ENCODE measurements at places on chromosomes 11 and 22. TPM values are rescaled to one million over a fixed set of nuclear protein-coding genes. Genes with fewer than 3 reads are reported as not detected.

The LRRC10B gene
- 29.3 TPM for total RNA-seq

DNA sequence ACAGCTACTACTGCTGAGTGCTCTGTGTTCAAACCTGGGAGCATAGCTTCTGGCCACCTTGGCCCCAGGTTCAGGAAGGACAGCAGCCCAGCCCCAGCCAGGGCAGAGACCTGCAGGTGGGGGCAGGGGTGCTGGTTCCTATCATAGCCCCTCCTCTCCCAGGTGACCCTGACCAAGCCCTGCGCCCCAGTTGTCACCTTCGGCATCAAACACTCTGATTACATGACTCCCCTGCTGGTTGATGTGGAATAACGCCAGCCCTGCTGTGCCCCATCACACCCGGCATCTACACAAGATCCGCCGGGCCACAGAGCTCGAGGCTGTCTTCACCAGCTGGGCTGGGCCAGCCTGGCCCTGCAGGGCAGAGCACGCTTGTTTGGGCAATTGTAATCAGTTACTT is 6.9 kb downstream of the SCGB1C1 start:
- DNase-seq: no peak
- H3K27me3 ChIP-seq: no peaks in the 10 kb centered on the region
- H3K4me1 ChIP-seq: no peaks in the 10 kb centered on the region

DNA sequence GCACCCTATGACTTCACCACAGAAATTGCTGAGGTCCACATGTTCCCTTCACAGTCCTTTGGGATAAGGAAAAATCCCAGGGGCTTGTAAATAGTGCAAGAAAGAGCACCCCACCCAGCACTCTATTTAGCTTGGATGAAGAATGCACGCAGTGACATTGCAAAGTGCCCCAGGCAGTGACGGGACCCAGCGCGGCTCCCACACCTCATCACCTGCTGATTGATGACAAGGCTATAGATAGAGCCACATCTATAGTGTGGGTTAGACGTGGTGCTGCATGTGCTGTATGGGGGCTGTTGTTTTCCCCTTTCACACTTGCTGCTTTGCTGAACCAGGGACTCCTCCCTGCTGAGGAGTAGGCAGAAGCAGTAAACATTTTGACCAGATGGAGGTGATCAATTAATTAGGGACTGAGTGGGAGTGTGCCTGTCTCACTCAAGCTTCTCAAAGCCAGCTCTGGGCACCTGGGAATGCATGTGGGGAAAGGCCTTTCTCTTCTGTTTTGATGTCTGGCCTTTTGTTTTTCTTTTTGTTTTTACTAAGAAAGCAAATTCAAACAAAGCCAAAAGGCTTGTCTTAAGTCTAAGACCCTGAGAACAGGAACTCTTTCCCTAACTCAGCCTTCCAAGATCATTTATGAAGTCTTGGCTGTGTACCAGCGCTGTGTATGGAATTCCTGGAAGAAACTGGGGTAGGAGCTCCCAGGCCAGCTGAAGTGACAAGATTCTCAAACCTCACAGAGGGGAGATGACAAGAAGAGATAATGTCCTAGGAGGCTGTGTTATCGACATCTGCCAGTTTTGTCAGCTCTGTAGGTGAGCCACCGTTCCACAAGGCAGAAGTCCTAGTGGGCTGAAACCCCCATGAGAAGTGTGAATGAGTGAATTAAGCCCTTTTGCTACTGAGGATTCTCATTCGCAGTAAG is 219.7 kb downstream of the BARX2 start:
- no peaks in the 10 kb centered on the region for H3K4me1 ChIP-seq
- H3K4me3 ChIP-seq: no peak overlapping the region
- no peak for DNase-seq
- no peak overlapping the region for H3K27ac ChIP-seq

DNA sequence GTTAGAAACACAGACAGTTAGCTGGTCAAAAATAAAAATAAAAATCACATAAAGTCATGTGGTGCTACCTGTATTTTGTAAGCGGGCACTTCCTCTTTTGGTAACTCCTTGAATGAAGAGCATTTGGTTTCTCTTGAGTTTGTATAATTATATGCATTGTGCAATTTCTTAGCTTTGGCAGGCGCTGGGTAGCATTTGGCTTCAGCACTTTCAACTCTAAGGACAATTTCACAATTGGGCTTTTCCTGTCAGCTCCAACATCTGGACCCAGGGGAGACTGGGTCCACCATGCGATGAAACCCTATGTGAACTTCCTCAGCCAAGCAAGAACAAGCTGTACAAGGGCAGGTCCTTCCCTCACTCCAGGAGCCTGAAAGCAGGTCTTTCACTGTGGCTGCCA is 169.1 kb downstream of the RRAS2 start:
- H3K4me3 ChIP-seq: no peak overlapping the region
- no peaks in the 10 kb centered on the region for H3K36me3 ChIP-seq
- H3K4me1 ChIP-seq: peaks cover 55% of the 10 kb centered on the region
- peak; percentile 66 for DNase-seq
- H3K27ac ChIP-seq: no peak overlapping the region

All from lung (tissue), 17 donors.